ENCODE measurements at places on chromosomes 13 and 19. TPM values are rescaled to one million over a fixed set of nuclear protein-coding genes. Genes with fewer than 3 reads are reported as not detected.
A peak's percentile ranks its signal among the peaks of the same experiment; 100 is the strongest.

CFAP97D2 gene
- 0.32 TPM for polyA plus RNA-seq

LILRB3 gene
- polyA plus RNA-seq, result 1.0 TPM

SYNGR4 gene
- not detected for polyA plus RNA-seq

GRCh38 chr19:46698395-46699321, 18.3 kb downstream of the PRKD2 start:
- no peak for DNase-seq

GRCh38 chr19:5651361-5651760, 28.5 kb downstream of the SAFB start:
- DNase-seq, result no peak

DNA sequence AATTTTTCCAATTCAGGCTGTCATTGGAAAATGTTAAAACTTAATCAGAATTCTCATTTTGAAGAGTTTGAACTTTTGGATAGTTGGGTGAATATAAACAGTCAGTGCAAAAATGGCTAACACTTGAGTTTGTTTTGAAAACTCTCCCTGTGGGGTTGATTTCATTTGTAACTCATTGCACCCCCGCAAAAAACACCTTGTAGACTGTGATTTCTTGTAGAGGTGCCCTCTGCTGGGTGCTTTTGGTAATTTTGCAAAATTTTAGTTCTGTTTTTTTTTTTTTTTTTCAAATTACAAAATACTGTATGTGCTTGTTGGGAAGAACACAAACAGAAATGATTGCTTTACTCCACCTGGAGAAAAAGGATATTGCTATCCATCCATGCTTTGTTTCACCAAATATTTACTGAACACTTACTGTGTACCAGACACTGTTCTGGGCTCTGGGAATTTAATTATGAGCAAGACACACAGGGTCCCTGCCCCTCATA, 28.2 kb upstream of the GPI start:
- peak; percentile 71 for DNase-seq

GRCh38 chr19:5460748-5461147, 5.5 kb downstream of the ZNRF4 start:
- DNase-seq, result no peak

DNA sequence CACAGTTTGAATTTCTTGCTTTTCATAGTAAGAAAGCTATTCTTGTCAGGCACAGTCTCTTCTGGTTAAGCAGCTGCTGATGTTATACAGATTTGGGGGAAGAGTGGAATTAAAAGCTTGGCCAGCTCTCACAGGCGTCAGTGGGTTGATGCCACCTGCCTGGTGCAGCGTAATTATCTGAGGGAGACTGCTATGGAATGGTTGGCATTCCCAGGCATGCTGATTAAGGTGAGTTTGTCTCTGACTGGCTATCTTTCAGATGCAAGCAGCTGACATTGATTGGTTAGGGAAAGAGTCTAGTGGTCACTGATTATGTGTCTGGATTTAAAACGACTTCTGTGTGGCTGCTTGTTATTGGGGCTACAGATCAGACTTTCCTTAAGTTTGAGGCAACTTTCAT, 948.4 kb downstream of the UQCRFS1 start:
- no peak for DNase-seq

- DNase-seq, result no peak
Observed at GRCh38 chr19:2330255-2330631, 1.8 kb downstream of the SPPL2B start.

DNA sequence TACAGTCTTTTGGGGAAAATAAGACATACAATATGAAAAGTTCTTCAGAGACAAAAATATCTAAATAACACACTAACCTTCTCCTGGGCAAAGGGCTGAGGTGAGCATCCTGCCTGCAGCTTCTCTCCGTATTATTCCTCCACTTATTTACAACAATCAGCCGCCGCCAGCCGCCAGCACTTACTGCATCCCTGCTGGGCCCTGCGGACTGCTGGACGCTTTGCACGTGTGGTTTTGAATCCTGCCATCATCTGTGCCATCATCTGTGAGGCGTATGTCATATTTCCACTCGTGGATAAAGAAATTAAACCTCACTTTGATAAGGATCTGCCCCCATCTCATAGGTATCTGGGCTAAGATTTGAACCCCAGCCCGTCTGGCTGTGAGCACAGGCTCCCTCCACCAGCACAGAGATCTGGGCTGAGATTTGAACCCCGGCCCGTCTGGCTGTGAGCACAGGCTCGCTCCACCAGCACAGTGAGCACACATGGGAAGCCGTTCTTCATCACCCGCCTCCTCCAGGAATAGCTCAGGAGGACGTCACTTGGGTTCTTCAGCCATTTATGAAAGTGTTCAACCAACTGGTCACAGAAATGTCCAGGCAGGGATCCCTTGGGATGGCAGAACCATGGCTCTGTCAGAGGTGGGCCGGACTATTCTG, 35.2 kb upstream of the TUBGCP3 start:
- no peak for DNase-seq

GRCh38 chr19:12596927-12597548, 13.6 kb downstream of the ZNF490 start:
- no peak for DNase-seq

- DNase-seq, result no peak
Observed at GRCh38 chr13:112467236-112467635, 91.1 kb downstream of the SPACA7 start.

GRCh38 chr19:11984986-11985385, 20.1 kb downstream of the ZNF763 start:
- DNase-seq, result peak; percentile 30

DNA sequence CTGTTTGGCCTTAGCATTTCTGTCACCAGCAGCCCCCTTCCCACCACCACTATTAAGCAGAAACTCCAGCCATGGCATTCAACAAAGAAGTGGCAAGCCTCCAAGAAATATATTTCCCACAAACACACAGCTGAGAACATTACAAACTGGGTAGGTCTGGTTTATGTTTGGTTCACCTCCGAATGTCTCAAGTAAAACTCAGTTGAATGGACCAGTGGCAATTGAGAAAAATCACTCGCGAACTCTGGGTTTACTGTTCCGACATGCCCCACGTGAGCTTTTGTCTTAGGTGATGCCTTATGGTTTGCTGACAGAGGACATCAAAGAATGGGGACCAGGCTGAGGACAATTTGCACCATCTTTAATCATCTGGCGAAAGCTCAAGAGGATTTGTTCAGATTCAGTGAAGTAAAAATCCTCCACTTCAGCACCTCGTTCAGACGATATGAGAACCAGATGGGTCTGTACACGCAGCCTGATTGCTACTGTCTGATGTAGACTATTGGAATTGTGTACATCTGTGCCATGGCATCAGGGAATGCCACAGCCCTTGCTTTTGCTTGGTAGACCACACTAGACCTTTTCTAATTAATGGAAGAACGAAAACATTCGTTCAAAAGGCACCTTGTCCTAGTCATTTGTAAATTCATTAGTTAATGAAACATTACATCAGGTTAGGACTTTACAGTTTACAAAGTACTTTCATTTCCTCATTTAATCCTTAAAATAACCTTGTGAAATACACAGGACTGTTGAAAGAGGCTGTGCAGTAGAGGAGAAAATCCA, 59.4 kb downstream of the SLC10A2 start:
- DNase-seq, result peak; percentile 57
